ENCODE measurements at places on chromosomes 5 and 9. TPM values are rescaled to one million over a fixed set of nuclear protein-coding genes. Genes with fewer than 3 reads are reported as not detected.

Gene SOX30
- 0.47 TPM for total RNA-seq

Gene PSD2
- 0.05 TPM for total RNA-seq

Gene CCDC183
- 3.4 TPM for total RNA-seq

Gene SPINK4
- not detected for total RNA-seq

Gene PWWP2A
- total RNA-seq, result 21.3 TPM

Gene MRRF
- total RNA-seq, result 36.6 TPM

Gene INSL4
- total RNA-seq, result not detected

Gene ST8SIA4
- 4.5 TPM for total RNA-seq

DNA sequence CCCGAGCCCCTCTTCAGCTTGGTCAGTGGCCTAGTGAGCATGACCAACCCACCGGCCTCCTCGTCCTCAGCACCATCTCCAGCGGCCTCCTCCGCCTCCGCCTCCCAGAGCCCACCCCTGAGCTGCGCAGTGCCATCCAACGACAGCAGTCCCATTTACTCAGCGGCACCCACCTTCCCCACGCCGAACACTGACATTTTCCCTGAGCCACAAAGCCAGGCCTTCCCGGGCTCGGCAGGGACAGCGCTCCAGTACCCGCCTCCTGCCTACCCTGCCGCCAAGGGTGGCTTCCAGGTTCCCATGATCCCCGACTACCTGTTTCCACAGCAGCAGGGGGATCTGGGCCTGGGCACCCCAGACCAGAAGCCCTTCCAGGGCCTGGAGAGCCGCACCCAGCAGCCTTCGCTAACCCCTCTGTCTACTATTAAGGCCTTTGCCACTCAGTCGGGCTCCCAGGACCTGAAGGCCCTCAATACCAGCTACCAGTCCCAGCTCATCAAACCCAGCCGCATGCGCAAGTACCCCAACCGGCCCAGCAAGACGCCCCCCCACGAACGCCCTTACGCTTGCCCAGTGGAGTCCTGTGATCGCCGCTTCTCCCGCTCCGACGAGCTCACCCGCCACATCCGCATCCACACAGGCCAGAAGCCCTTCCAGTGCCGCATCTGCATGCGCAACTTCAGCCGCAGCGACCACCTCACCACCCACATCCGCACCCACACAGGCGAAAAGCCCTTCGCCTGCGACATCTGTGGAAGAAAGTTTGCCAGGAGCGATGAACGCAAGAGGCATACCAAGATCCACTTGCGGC lies 1.8 kb downstream of the EGR1 start:
- DNase-seq, result peak; percentile 41

- no peak for DNase-seq
These were observed 45.0 kb downstream of the MED10 start for GRCh38 chr5:6333182-6333905.

DNA sequence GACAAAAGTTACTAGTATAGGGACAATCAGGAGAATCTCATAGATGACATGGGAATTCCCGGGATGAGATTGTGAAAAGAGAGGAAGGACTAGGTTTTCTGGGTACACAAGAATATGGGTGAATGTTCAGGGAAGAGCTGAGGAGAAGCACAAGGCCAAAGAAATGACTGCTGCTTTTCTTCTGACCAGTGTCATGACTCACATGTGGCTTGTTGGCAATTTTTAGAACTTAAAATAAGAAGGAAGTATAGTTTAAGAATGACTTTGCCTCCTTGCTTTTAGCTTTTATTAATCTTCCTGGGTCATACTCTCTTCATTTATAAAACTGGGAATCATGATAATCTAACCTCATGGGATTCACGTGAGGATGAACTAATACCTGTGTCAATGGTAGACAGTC lies 652.4 kb upstream of the MEF2C start:
- peak; percentile 56 for DNase-seq

DNA sequence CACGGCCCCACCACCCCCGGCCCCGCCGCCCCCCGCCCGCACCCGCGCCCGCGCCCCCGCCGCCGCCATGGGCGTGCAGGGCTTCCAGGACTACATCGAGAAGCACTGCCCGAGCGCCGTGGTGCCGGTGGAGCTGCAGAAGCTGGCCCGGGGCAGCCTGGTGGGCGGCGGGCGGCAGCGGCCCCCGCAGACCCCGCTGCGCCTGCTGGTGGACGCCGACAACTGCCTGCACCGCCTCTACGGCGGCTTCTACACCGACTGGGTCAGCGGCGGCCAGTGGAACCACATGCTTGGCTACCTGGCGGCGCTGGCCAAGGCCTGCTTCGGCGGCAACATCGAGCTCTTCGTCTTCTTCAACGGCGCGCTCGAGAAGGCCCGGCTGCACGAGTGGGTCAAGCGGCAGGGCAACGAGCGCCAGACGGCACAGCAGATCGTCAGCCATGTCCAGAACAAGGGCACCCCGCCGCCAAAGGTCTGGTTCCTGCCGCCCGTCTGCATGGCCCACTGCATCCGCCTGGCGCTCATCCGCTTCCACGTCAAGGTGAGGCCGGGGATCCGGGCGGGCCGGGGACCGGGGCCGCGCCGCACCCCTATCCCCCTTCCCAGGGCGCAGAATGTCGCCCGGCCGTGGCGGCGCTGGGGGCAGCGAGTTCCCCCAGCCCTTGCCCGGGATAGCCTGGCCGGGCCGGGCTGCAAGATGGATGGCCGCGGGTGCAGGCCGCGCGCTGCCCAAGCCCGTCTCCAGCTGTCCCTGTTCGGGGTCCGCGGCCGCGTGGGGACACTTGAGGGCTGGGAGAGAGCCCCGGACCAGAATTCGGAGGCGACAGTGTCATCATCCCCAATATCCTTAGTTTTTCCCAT lies 594 bp downstream of the FAM120A start:
- DNase-seq, result peak; percentile 44

- no peak for DNase-seq
These were observed 142.7 kb downstream of the FBXL17 start for GRCh38 chr5:108238936-108239887.

DNA sequence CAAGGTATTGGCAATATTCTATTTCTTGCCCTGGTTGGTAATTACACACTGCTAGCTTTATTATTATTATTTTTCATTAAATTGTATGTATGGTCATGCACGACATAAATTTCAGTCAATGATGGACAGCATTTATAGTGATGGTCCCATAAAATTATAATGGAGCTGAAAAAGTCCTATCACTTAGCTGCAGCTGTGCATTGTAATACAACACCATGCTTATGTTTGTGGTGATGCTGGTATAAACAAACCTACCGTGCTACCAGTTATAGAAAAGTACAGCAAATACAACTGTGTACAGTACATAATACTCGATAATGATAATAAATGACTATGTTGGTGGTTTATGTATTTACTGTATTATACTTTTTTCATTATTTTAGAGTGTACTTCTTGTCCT lies 65.5 kb downstream of the NR3C1 start:
- DNase-seq, result no peak

DNA sequence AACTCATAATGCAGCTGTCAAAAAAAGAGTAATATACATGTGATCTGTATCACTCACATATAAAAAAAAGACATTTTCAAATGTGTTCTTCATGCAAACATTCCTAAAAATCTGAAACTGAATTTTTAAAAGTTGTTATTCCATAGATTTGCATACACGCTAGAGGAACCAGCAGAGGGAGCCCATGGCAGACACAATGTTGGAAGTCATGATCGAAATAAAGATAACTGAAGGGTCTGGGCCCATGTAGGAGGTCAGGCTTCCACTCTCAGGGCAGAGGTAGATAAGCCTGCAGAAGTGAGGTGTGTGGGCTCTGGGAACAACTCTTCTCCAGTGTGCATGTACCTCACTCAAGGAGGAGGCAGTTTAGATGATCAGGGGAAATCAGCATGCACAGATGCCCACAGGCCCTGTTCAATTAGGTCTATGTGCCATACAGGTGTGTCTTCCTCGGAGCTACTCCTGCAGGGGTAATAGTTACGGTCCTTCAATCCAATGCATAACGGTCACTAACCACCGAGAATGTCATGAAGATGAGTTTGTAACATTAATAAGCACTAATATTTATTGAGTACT lies 208.6 kb downstream of the EPB41L4A start:
- peak; percentile 36 for DNase-seq

GRCh38 chr9:132910376-132910775 lies 31.7 kb downstream of the SPACA9 start:
- no peak for DNase-seq

- DNase-seq, result no peak
These were observed 240.1 kb downstream of the NR2F1-AS1 start for GRCh38 chr5:93340881-93341280.

DNA sequence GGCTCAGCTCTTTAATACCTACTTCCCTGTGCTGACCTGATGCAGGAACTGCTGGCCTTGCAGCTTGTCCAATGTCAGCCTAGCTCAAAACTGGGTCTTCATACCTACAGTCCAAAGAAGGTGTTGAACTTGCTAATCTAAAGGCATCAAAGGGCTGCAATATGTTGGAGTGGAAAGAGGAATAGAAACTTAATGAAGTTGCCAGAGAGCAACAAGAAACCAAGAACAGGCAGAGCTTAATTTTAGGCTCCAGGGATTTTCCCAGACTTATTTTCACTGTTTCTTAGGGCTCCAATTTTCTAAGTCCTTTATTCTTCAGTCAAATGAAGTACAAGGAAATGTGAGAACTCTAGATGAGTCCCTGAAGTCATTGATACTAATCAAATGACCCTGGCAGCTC lies 17.6 kb upstream of the ERCC6L2 start:
- DNase-seq, result no peak

- DNase-seq, result no peak
These were observed 116.7 kb upstream of the KLF4 start for GRCh38 chr9:107606149-107606790.

DNA sequence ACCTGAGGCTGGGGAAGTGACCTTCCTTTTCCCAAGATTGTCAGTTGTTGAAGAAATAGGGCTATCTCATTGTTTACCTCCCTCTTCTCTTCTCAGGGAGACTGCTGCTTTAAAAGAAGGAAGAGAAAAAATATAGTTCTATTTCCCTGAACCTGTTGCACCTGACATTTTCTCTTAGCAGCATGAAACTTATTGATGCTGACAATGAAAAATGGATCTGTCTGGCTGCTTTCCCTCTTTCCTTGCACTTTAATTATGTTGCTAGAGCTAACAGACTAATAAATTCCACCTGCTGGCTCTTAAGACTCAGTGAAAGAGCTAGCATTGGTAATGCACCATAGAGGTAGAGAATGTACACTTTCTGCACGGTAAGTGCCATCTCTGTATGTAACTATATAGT lies 6.2 kb upstream of the CKMT2 start:
- DNase-seq, result no peak

DNA sequence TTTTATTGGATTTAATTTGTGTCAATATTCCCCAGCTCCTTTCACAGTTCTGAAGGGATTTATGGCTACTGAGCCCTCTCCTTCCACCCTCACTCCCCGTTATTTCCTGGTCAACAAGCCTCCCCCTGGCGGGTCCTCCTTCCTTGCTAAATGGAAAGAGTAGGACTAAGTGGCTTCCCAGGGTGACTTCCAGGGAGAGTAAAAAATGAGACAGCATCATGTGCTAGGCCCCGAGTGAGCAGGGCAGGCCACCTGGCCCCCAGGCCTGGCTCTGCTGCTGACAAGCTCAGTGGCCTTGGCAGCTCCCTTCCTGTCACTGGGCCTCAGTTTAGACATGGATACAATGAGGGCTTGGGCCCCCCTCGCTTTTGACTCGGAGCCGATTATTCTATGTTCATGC lies 201.3 kb downstream of the HSPA4 start:
- no peak for DNase-seq

DNA sequence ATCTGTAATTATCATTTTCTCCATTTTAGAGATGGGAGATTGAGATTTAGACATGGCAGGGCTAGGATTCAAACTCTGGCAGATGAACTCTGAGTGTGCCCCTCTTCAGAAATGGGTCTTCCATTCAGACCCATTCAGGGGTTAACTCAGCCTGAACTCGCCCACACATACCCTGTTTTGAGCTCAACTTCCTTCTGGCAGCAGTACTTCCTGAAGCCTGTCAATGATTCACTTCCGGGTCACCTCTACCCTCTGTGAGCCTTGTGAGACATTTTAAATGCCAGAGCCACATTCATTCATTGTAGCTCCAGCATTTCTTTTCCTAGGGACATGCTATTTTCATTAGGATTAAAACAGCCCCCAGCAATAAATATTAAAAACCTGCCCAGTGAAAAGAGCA lies 209.3 kb upstream of the SLC24A2 start:
- peak; percentile 53 for DNase-seq

GRCh38 chr5:137095597-137095996 lies 403.5 kb downstream of the SPOCK1 start:
- no peak for DNase-seq

DNA sequence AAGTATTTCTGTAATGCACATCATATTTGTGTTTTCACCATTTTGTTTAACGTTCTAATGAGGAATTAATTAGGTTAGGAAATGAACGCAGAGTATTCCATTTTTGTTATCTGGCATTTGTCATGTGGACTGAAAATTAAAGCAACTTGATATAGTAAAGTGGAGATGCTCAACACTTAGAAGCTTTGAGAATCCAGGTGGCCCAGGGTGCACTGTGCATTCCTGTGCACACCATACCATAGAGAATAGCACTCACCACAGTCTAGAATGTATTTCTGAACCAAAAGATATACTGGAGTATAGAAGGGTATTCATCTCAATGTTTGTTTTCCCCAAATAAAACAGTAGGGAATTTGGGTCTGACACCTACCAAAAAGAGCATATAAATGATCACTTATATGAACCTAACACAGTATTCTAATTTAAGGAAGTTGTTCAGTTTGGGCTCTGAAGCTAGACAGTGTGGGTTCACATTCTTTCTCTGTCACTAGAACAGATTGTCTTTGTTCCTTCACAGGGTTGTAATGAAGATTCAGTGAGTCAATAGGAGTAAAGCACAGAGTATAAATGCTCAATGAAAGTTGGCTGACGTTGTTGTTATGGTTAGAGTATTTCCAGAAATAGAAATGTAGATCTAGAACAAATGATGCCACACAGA lies 125.6 kb upstream of the DMRT1 start:
- peak; percentile 60 for DNase-seq

DNA sequence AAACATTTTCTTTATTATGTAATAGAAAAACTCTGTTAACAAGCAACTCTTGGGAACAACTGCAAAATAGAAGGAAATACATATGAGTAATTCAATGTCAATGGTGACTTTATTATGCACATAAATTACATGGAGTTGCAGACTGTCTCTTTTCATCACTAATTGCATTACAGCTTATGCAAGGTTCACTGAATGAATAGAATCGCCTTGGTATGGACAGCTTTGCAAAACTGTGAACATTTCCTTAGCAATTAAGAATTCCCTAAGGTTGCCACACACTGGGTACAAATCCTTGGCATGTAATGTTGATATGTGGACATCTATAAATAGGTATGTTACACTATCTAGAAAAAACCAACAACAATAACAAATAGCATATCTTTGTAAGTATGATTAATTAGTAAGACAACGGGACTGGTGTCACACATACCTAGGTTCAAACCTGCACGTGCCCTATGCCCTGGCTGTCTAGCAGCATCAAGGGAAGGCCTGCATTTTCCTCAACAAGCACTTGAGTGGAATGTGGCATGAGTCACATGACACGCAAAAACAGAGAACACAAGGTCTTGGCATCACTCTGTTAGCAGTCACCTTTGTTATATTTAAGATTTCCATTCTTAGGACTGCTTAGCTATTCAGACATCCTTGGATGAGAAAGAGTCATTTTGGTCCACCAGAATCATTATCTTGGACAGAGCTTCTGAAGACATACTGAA lies 263.9 kb downstream of the CTNND2 start:
- no peak for DNase-seq

All from myocyte (in vitro differentiated cells).